Activated naive CD4-positive, alpha-beta T cell (primary cell): ENCODE measurements at places on chromosomes 12 and 14.

GRCh38 chr14:105061428-105062047 lies 3.7 kb downstream of the GPR132 start:
- DNase-seq, result no peak

- no peak for DNase-seq
Measured at GRCh38 chr12:45934956-45935355, 55.4 kb downstream of the SCAF11 start.

GRCh38 chr14:63996016-63996415 lies 143.2 kb downstream of the SYNE2 start:
- no peak for DNase-seq

DNA sequence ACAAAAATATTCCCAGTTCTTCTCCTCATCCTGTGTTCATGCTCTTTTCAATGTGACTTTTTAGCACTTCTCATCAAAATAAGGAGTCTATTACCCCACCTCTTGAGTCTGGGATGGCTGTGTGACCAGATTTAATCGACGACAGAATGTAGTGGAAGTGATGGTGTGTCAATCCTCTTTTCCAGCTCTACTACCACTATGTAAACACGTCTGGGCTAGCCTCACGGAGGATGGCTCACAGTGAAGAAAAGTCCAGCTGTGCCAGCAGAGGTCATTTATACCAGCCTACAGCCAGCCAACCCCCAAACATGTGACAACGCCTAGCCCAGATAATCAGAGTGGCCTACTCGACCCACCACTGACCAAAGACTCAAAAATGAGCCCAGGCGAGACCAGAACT lies 37.3 kb upstream of the FGF6 start:
- no peak for DNase-seq

DNA sequence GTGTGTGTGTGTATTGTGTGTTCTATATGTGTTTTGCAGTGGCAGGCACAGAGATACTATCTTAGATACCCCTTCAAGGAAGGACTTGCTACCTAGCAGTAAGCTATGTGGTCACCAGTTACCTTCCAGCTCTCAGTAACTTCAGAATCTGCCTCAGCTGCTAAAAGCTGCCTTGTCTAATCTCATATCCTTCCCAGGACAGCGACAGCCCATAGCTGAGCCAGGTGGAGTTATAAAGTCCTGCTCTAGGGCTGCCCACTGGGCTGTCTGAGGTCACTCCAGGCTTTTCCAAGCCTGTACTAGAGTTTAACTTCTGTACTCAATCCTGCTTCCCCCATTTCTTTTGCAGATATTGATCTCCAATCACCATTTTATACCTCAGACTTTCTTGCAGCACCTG lies 942.6 kb downstream of the GALC start:
- no peak for DNase-seq

GRCh38 chr12:10406725-10407124 lies 2.8 kb downstream of the KLRC4 start:
- DNase-seq, result no peak

- no peak for DNase-seq
Measured at GRCh38 chr12:122333142-122334087, 67.1 kb upstream of the VPS33A start.

GRCh38 chr12:51943346-51943745 lies 8.2 kb upstream of the ACVR1B start:
- DNase-seq, result no peak

DNA sequence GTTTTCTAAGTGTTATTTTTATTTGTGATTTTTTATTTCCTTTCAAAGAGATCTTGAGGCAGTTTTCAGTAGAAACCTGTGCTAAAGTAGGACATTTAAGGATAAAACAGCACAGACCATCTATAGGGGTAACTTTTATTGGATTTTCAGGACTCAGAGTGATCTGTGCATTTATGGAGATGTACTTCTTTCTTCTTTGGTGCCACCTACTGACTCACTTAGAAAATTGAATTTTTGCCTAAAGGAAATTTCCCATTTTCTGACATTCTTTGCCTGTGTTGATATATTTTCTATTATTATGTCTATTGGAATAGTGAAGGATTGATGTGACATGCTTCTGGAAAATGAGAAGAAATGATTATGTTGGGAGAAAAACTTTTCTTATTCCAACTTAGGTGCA lies 113.0 kb downstream of the UNC79 start:
- DNase-seq, result no peak

- DNase-seq, result no peak
Measured at GRCh38 chr14:103492156-103492925, 30.3 kb downstream of the CKB start.
